ENCODE measurements at places on chromosomes 13 and 19. TPM values are rescaled to one million over a fixed set of nuclear protein-coding genes. Genes with fewer than 3 reads are reported as not detected.

- DNase-seq: no peak
Measured at GRCh38 chr13:108104736-108105135, 110.6 kb downstream of the LIG4 start.

APC2 gene
- 204 TPM for total RNA-seq

GRCh38 chr19:1962674-1963073, 21.7 kb downstream of the CSNK1G2 start:
- DNase-seq: no peak

DNA sequence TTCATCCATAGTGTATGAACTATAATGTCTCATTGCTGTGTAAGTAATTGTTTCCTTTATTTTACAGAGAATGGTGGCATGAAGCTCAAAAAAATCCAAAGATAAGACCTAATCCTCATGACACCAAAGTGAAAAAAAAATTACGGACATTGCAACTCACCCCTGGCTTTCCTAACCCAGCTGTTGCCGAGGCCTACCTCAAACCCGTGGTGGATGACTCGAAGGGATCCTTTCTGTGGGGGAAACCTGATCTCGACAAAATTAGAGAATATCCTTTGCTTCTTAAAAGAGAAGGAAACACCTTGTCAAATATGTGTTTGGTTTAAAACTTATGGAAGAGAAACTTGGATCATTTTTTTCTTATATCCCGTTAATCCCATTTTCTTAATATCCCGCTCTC, 26.3 kb downstream of the ERCC5 start:
- DNase-seq: no peak

DNA sequence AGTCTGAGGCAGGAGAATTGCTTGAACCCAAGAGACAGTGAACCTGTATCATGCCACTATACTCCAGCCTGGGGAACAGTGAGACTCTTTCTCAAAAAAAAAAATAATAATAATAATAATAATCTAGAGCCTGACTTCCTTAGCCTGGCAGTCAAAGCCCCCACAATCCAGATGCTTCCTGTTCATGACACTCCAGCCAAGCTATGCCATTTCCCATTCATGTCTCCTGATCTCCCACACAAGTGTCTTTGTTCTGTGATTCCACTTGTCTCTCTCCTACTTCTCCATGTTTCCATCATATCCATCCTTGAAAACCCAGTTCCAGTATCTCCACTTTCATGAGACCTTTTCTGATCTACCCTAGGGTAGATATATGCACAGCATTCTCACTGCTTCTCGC, 150.7 kb downstream of the FOXO1 start:
- DNase-seq: no peak
